ENCODE measurements at places on chromosomes 1 and 21.

- no peak overlapping the region for H3K27ac ChIP-seq
- H3K27me3 ChIP-seq, result no peaks in the 10 kb centered on the region
- H3K4me1 ChIP-seq, result no peaks in the 10 kb centered on the region
These were observed 95.5 kb downstream of the ZFYVE9 start for GRCh38 chr1:52237430-52237829.

GRCh38 chr1:27543284-27543683 lies 53.3 kb upstream of the WASF2 start:
- DNase-seq, result no peak
- H3K27me3 ChIP-seq, result no peaks in the 10 kb centered on the region
- no peak overlapping the region for H3K4me3 ChIP-seq
- H3K27ac ChIP-seq, result peak overlapping the region; percentile 98

DNA sequence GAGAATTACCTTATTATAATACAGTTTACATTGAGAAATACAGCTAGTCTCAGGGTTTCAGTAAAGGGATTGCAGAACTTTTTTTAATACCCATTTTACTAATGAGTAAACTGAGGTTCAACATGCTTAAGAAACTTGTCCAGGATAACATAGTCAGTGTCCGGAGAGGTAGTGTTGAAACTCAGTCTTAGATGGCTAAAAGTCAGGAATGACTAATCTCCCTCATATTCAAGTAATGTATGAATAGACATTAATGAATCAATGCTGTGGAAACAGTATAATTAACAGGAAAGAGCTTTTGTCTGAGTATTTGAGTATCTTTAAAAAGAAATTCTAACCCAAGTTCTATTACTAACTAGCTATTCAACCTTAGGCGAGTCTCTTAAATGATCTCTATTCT lies 397.6 kb downstream of the PLA2G4A start:
- no peaks in the 10 kb centered on the region for H3K4me1 ChIP-seq
- H3K4me3 ChIP-seq, result no peak overlapping the region
- no peaks in the 10 kb centered on the region for H3K36me3 ChIP-seq
- no peaks in the 10 kb centered on the region for H3K27me3 ChIP-seq
- no peak overlapping the region for H3K27ac ChIP-seq
- no peak for DNase-seq

GRCh38 chr1:204872262-204872881 lies 1.7 kb downstream of the NFASC start:
- H3K27me3 ChIP-seq, result peaks cover 3% of the 10 kb centered on the region
- H3K4me1 ChIP-seq, result no peaks in the 10 kb centered on the region
- no peak overlapping the region for H3K27ac ChIP-seq
- H3K4me3 ChIP-seq, result no peak overlapping the region
- DNase-seq, result no peak
- no peaks in the 10 kb centered on the region for H3K36me3 ChIP-seq

- peaks cover 5% of the 10 kb centered on the region for H3K36me3 ChIP-seq
- no peaks in the 10 kb centered on the region for H3K27me3 ChIP-seq
- H3K27ac ChIP-seq, result no peak overlapping the region
- peaks cover 46% of the 10 kb centered on the region for H3K4me1 ChIP-seq
- DNase-seq, result no peak
These were observed 34.4 kb downstream of the FH start for GRCh38 chr1:241485145-241485544.
